ENCODE measurements at places on chromosomes 4 and X.

DNA sequence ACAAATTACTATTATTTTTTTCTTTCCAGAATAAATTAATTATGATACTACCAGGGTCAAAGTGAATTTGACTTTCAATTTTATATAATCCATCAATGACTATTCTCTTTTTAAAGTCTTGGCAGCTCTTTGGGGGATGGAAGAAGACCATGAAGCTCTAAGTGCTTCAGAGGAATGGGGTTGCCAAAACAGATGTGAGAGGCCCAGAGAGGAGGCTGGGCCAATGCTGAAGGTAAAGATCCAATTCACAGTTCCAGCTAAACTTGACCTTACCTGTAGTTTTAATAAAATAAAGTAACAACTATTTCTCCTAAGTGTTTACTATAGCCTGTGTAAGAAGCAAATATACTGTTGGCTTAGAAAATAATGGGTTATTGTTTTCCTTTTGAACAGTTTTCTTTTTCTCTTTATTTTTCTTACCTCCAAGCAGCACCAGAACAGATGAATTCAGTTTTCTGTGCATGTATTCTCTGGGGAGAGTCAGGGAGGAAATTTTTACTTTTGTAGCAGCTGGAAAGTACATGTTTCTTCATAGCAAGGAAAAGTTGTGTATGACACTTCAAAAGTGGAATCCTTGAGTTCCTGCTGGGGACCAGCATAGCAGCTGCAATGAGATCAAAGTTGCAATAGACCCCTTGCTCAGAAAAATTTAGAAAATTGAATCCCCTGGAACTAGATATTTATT, 104.9 kb downstream of the CEP44 start:
- no peak for DNase-seq

GRCh38 chr4:27973700-27974099, 1113.1 kb downstream of the STIM2 start:
- no peak for DNase-seq

DNA sequence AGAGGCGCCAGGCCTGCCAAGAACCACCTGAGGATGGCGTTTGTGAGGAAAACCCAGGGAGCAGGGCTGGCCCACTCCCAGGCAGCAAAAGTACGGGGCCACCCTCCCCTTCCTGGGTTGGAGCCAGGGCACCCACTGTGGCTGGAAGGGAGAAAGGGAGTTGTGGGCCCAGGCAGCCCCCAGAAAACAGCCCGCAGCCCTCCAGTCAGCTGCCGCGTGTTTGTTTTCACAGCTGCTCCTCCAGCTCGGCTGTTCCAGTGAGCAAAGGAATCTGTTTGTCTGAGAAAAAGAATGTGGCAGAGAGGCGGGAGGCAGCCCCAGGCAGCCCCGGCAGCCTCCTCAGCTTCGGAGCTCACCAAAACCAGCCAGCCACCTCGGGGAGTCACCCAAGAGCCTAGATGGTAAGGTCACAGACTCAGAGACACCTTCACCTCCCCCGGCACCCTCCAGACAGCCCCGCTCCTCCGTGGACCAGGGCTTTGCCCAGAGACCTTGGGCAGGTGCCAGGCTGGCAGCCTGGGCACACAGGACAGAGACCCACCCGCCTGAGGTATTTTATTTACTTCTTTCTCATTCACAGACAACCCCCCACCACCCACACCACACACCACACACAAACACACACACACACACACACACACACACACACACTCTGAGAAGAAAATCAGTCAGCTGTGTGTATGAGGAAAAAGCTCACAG, 338.1 kb downstream of the BCOR start:
- DNase-seq, result no peak

DNA sequence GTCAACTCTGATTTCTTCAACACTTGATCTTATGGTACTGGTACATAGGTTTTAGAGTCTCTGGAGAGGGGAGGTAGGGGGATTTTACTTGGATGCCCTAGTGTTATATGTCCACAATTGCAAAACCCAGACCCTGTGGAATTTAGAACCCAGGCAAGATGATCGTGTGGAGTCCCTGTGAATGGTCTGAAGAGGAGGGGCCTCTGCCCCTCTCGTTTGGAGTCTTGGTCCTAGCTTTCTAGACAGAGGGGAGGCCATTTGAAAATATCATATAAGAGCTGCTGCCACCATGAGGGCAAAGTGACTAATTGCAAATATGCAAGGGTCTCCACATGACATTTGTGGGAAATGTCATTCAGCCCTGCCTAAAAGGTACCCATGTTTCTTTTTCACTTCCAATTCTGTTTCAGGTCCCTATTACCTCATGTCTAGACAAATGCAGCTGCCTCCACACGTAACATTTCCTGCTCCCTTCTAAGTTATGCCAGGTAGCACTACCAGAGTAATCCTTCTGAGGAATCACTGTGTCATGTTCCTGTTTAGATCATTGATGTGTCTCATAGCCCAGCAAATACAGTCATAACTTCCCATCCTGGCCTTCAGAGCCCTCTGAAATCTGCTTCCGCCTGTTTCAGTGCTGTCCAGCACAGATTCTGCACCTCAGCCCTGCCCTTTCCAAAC, 126.8 kb downstream of the KLHL8 start:
- DNase-seq, result no peak

DNA sequence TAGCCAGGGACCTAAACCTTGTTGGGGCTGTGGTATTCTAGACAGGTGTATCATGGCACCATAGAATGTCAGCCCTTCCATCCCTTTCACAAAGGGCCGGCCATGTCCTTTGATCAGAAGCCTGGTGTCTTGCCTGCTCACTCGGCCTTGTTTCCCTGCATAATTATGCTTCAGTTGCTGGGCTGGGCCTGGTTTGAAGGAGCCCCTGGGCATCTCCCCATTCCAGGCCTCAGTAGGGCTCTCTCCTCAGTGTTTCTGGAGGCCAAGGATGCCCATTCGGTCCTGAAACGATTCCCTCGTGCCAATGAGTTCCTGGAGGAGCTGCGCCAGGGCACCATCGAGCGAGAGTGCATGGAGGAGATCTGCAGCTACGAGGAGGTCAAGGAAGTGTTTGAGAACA, 4.5 kb downstream of the PRRG3 start:
- no peak for DNase-seq

GRCh38 chr4:46933686-46934085, 24.6 kb upstream of the COX7B2 start:
- no peak for DNase-seq

- no peak for DNase-seq
Observed at GRCh38 chrX:46407753-46408130, 137.5 kb downstream of the ZNF674 start.

Measured in CMK (cell line).